ENCODE measurements at places on chromosomes 2 and 18.

GRCh38 chr2:193891023-193891422 lies 1696.3 kb upstream of the TMEFF2 start:
- no peak for DNase-seq

- no peak for DNase-seq
Observed at GRCh38 chr2:27495840-27496356, 741 bp upstream of the GCKR start.

DNA sequence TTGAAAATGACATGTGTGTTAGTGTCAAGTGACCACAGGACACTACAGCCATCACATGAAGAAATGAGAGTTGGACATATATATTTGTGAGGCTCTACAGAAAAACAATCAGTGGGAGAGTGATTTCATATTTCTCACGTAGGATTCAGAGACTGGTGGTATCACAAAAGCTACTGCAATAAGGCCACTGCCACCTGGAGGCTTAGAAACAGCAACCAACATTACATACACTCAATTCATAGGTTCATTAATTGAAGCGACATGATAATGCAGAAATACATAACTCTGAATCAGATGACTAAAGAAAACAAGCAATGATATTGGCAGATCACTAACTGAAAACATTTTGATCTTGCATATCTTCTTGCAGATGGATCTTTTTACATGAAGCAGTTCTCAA lies 248.1 kb upstream of the KLHL14 start:
- DNase-seq: no peak

DNA sequence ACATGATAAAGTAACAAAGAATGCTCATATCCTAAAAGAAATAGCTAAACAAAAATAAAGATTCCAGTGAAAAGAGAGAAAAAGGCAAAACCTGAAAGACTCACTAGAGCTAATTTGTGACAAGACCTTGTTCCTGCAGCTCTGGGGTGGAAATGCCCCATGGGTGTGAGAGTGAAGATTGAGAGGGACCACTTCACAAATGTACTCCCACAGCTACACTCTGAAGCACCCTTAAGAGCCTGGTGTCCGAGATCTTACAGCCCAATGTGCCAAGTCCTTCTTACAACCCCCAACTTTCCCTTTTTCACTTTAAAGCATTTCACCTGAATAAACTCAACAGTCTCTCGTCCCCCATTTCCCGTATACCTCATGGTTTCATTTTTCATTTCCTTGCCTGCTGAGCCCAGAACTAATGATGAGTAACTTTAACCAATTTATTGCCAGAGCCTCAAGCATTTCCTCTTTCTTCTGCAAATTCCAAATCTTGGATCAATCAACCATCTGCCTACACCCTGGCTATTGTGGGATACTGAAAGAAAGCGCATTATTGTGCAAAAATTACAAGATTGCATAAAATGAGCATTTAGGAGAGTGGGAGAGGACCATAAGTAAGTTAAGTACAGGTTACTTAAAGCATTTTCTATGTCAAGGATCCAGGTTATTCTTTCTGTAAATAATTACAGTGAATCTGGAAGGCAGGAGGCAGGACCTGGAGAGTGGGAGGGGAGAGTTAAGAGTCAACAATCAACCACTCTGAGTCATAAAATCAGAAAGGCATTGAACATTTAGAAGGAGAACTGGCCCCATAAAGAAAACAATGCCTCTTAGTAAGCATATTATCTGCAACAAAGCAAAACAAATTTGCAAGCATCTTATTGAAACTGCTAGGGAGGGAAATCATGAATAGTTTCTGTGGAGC lies 804.4 kb upstream of the CELF4 start:
- DNase-seq: no peak

GRCh38 chr2:170747921-170748320 lies 22.3 kb upstream of the ERICH2 start:
- DNase-seq: no peak

DNA sequence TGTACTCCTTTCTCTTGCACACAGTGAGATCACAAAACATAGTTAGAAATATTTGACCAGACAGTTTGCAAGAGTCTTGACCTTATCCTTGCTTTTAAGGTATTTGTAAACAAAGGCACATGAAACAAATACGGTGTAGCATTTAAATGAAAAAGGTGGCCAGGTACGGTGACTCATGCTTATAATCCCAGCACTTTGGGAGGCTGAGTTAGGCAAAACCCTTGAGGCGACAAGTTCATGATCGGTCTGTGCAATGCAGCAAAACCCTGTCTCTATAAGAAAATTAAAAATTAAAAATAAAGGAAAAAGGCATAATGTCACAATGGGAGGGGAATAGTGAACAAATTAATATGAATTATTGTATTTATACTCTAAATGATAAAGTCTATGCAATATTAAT lies 109.5 kb upstream of the PIK3C3 start:
- no peak for DNase-seq

DNA sequence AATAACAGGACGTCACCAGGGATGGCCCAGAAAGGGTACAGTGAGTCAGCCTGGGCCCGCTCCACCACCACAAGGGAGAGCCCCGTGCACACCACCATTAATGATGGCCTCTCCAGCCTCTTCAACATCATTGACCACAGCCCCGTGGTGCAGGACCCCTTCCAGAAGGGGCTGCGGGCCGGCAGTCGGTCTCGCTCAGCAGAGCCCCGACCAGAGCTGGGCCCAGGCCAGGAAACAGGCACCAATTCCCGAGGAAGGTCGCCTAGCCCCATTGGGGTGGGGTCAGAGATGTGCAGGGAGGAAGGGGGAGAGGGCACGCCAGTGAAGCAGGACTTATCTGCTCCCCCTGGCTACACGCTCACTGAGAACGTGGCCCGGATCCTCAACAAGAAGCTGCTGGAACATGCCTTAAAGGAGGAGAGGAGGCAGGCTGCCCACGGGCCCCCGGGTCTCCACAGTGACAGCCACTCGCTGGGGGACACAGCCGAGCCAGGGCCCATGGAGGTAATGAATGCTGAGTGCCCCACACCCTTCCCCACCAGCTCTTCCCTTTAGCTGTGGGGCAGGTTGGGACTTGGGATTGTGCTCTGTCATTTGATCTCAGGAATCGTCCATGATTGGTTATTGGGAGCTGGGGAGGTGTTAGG lies 120.5 kb downstream of the MTCL1 start:
- no peak for DNase-seq

GRCh38 chr2:136297994-136298393 lies 180.0 kb upstream of the CXCR4 start:
- DNase-seq: no peak

DNA sequence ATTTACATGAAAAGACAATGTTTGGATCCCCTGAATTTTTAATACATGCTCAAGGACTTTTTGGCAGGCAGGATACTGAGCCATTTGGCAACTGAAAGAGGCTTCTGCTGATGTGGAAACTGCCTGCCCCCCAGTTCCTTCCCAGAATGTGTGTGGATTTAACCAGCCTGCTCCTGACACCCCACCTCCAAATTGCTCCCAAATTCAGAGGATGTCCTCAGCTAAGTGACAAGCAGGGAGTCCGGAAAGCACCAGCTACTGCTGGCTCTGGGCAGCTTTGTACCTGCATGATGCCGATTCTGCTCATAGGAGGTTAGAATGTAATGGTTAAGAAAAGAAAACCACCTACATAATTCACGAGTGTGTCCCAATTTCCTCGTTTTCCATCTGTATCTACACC lies 197.5 kb downstream of the CDH20 start:
- DNase-seq: no peak

DNA sequence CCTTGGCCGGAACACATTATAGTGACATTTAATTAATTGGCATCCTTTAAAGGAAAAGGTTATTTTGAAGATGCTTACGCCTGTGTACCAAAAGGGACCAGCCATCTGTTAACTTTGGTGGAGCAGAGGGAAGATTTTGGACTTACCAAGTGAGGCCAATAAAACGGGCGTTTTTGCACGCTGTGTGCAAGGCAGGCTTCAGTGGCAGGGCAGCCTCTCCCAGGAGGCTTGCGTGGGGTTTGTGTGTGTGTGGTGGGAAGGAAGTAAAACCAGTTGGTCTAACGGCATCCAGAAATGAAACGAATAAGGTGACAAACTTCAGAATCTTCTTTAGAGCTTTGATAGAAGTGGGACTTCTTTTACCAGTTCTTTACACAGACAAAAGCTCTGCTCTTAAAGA lies 191.7 kb downstream of the PRKCE start:
- DNase-seq: no peak

GRCh38 chr2:1740716-1741589 lies 3.4 kb downstream of the PXDN start:
- DNase-seq: no peak

- no peak for DNase-seq
Observed at GRCh38 chr2:24329700-24330099, 30.6 kb downstream of the ITSN2 start.

- DNase-seq: no peak
Observed at GRCh38 chr2:175871331-175872004, 130.6 kb downstream of the LNPK start.

DNA sequence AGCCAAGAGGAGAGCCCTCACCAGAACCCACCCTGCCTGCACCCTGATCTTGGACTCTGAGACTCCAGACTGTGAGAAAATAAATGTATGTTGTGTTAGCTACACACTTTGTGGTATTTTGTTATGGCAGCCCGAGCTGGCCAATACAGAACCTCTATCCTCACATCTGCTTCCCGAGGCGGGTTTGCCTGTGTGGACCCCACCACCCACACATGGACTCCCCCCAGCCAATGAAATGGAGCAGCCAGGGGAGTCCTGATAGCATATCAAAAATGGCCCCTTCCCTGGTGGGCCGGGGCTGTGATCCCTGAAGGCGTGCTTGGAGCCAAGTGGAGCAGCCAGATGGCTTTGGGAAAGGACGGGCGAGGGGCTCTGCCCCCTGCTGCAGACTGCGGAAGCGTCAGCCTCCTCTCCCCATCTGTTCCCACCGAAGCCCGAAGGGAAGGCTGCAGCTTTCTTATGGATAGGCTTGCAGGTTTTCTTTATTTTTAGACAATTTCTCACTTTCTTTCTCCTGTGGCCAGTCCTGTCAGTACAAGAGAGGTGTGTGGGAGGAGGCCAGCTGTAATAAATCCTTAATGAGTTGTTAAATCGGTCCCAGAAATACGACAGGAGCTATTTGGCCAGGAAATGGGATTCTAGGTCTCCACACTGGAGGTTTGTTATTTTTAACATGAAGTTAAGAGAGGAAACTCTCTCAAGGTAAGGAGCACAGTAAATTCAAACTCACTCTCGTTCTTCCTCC lies 34.4 kb downstream of the TEX51 start:
- DNase-seq: no peak

DNA sequence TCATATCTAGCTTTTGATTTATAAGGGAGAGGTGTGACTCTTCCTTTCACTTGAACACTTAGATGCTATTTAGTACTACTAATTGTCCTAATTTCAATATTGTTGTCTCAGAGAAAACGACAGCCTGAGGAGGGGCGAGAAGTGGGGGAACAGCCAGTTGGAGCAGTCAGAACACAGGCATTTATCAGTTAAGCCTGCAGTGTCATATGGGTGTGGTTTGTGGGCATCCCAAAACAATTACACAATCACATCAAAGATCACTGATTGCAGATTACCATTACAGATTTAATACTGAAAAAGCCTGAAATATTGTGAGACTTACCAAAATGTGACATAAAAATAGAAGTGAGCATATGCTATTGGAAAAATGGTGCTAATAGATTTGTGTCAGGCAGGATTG lies 15.8 kb downstream of the TMEM131 start:
- DNase-seq: no peak
